Naive thymus-derived CD8-positive, alpha-beta T cell (primary cell): ENCODE measurements at places on chromosomes 4 and X. TPM values are rescaled to one million over a fixed set of nuclear protein-coding genes. Genes with fewer than 3 reads are reported as not detected.

DNA sequence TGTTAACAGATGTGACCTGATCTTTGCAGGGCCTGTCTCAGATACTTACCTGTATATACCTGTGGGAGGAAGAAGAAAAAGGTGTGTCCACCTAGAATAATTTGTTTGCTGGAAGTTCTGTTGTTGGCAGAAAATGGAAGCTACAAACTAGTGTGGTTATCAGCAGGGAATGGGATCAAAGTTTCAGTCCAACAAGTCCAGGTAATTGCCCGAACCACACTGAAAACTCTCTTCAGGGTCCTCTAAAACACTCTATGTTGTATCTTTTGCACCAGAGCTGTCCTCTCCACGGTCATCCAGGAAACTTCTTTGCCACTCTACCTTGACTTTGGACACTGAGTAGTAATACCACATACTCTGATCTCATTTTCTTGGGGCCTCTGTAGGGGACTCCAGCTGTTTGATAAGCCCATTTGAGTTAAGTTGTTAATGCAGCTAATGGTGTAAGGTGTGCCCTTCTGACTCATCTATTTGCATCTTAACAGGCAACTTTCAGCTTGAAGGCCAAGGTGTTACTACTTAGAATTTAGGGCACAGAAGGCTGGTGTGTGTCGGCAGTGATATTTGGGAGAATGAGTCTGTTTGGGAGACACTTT is 38.7 kb upstream of the GATB start:
- no peak for DNase-seq

- DNase-seq: no peak
Measured at GRCh38 chr4:66554826-66555225, 884.5 kb upstream of the EPHA5 start.

Gene SPIN2B
- 22.6 TPM for total RNA-seq

- DNase-seq: no peak
Measured at GRCh38 chr4:126241634-126242033, 926.9 kb downstream of the FAT4 start.

- no peak for DNase-seq
Measured at GRCh38 chr4:47837094-47837907, 566 bp downstream of the CORIN start.

GRCh38 chr4:1309261-1310010 is 19.7 kb downstream of the MAEA start:
- DNase-seq: peak; percentile 71

Gene IL13RA2
- not detected for total RNA-seq

Gene GPR173
- 0.16 TPM for total RNA-seq

DNA sequence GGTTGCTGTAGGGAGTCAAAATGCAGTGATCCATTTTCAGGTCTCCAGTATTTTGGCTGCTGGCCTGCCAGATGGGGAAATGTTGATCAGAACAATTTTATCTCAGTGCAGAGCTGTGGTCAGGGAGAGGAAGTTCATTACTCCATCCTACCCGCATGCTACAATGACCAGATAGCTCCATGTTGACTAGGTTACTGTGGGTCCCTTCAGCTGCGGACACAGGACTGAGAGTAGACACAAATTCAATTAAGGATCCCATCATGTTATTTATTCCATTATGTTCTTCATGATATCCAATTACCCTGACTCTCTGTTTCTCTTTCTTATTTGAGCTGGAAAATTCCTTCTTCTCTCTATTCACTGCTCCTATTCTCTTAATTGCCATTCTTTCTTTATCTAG is 16.3 kb downstream of the SYNPO2 start:
- no peak for DNase-seq

GRCh38 chrX:153783378-153784013 is 2.7 kb downstream of the SRPK3 start:
- DNase-seq: no peak

- no peak for DNase-seq
Measured at GRCh38 chr4:20464381-20464780, 212.7 kb downstream of the SLIT2 start.

GRCh38 chr4:100042711-100043110 is 92.6 kb upstream of the H2AZ1 start:
- no peak for DNase-seq

- no peak for DNase-seq
Measured at GRCh38 chrX:133994576-133994975, 9.2 kb upstream of the GPC3 start.

- no peak for DNase-seq
Measured at GRCh38 chrX:100994352-100995281, 25.1 kb downstream of the ARL13A start.

DNA sequence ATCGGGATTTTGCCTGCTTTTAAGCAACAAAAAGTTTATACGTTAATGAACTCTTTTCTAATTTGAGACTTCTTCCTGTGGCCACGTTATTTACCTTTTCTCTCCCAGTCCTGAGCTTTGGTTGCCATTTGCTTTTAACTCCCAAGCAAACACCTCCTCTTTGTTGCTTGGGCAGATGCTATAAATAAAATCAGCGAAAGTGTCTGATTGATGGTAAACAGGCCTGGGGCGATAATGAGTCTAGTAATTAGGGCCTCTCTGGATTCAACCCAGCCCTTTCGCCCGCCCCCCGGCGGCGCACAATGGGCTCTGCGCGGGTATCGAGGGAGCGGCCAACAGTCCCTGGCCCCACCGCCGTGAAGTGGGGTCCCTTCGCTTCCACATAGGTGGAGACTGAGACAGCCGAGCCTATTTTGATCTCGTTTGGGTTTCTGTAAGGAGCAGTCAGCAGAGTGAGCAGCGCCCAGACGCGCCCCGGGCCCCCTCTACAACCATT is 790 bp downstream of the CLGN start:
- no peak for DNase-seq

- no peak for DNase-seq
Measured at GRCh38 chrX:11944501-11944900, 186.5 kb downstream of the MSL3 start.

GRCh38 chr4:62161446-62161845 is 961.3 kb downstream of the ADGRL3 start:
- no peak for DNase-seq

GRCh38 chrX:107673431-107673830 is 45.1 kb downstream of the PRPS1 start:
- no peak for DNase-seq

GRCh38 chr4:142901166-142901662 is 55.1 kb upstream of the INPP4B start:
- DNase-seq: no peak

Gene FABP2
- 0.47 TPM for total RNA-seq

Gene HSD17B13
- total RNA-seq: 0.94 TPM

Gene PGM2
- 18.3 TPM for total RNA-seq

DNA sequence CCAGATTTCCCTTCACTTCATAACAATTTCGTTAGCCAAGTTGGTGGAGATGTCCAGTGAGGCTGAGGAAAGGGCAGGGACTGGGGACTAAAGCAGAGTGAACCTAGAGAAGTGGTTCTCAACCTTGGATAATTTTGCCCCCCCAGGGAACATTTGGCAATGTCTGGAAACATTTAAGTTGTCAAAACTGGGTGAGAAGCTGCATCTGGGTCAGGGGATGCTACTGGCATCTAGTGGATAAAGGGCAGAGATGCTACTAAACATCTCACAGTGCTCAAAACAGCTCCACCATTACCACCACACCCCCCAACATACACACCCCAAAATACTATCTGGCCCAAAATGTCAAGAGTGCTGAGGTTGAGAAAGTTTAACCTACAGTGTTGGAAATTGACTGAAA is 32.0 kb upstream of the FGF16 start:
- no peak for DNase-seq

DNA sequence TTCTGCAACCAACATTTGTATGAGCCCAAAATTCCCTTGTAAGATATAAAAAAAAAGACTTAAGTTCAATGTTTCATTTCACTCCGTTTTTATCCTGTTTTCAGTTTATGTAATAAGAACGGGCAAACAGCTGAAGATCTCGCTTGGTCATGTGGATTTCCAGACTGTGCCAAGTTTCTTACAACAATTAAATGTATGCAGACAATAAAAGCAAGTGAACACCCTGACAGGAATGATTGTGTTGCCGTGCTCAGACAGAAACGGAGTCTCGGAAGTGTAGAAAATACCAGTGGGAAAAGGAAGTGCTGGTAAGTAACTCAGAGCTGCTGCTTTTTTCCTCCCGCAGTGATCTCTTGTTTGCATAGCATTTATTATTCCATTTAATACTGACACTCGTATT is 2.8 kb downstream of the ANKRD37 start:
- no peak for DNase-seq

GRCh38 chrX:64894454-64895038 is 81.7 kb downstream of the ZC4H2 start:
- DNase-seq: no peak

- peak; percentile 60 for DNase-seq
Measured at GRCh38 chrX:136608295-136608933, 39.5 kb upstream of the CD40LG start.

DNA sequence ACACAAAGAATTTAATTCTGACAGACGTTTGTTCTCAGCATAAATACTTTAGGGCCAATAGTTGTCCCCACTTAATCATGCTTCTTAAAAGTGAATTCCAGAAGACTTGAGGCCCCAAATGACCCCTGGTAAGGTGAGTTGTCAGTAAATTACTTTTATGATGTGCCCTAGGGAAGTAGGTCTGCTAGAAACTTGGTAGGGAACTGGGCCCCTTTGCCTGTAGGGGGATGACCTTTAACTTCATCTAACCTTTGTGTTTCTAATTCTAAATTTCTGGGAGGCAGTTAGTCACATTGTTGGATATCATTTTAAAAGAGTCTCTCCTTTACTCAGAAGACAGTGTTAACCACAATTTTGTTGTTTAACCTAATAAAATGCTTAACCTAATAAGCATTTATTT is 28.8 kb downstream of the HHIP start:
- DNase-seq: no peak
